GOT3 (cell line): ENCODE measurements at places on chromosomes 12 and 14.

GRCh38 chr12:666766-667308, 3.6 kb upstream of the NINJ2 start:
- no peak for DNase-seq

- no peak for DNase-seq
These were observed 347.2 kb downstream of the CCDC91 start for GRCh38 chr12:28537474-28537873.

DNA sequence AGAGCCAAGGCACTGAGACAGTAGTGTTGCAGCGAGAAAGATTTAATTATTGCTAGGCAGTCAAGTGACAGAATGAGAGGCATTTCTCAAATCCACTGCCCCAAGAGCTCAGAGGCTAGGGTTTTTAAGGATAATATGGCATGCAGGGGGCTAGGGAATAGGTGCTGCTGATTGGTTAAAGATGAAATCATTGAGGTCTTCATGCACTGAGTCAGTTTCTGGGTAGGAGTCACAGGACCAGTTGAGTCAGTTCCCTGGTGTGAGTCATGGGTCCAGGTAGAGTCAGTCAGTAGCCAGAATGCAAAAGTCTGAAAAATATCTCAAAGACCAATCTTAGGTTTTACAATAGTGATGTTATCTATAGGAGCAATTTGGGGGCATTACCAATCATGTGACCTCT, 323.8 kb downstream of the RGS6 start:
- no peak for DNase-seq

- no peak for DNase-seq
These were observed 27.9 kb upstream of the PSMC1 start for GRCh38 chr14:90228478-90228877.

GRCh38 chr14:53384536-53384935, 231.4 kb upstream of the DDHD1 start:
- DNase-seq: no peak

GRCh38 chr12:6112004-6112403, 12.5 kb downstream of the VWF start:
- no peak for DNase-seq

DNA sequence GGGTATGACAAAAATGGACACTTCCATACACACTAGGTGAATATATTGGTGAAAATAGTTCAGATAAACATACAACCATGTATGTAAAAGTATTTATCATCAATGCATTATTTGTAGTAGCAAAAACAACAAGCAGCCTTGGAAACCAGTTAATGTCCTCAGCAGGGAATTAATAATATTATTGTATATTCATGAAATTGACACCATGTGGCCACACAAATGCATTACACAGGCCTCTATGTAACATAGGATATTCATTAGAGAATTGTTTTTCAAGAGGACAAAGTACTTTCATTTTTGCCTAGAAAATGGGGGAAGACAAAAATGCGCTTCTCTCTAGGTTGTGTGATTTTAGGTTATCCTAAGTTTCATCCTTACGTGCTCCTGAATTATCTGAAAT, 24.3 kb downstream of the SPRING1 start:
- no peak for DNase-seq

GRCh38 chr14:61438860-61439765, 117.7 kb downstream of the PRKCH start:
- DNase-seq: no peak

DNA sequence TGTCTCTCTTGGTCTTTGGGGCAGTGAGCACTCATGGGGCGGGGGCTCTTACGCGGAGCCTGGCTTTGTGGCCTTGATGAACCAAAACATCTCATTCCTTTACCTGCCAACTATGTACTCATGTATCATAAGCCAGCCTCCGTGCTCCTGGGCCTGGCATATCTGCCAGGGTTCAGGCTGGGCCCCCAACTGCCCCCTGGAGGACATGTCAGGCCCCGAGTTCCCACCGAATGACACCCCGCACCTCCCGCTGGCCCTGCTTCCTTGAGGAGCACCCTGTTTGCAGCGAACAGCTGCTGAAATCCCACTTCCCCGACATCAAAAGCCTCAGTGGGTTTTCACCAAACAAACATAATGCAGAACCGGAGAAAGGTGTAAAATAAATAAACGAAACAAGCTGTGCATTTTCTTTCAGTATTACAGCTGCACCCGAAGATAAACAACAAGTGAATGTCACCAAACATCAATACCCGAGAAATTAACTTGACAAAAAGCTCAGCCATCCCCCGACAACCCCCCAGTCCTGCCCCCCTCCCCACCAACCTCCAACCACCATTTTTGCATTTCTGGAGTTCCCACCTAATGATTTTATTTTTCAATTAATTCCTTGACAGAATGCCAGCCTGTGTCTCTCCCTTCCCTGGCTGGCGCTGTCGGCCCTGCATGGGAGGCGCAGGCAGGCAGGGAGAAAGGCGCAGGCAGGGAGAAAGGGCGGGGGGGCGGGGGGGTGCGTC, 139.2 kb downstream of the RBM19 start:
- no peak for DNase-seq

GRCh38 chr12:107523775-107524535, 161.6 kb upstream of the PWP1 start:
- no peak for DNase-seq

GRCh38 chr12:64745980-64746379, 13.2 kb downstream of the GNS start:
- no peak for DNase-seq
